Activated T-helper 1 cell treated with anti-CD3 and anti-CD28 coated beads, Interleukin-2, amount 50 U/mL, for 16 hours (primary cell): ENCODE measurements at places on chromosomes 2 and 18.

- no peak for DNase-seq
Observed at GRCh38 chr2:65404988-65405697, 27.3 kb downstream of the SPRED2 start.

DNA sequence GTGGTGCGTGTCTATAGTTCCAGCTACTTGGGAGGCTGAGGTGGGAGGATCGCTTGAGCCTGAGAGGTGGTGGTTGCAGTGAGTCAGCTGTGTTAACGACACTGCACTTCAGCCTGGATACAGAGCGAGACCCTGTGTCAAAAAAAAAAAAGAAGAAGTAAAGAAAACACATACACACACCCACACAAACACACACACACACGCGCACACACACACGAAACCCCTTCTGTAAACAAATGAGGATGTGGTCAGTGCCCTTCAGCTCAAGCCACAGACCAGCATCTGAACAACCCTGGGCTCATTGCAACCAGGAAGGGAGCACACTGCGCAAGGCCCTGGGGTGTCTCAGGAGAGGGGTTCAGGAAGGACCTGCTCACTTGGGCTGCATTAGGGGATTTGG, 47.9 kb upstream of the KCNF1 start:
- no peak for DNase-seq

DNA sequence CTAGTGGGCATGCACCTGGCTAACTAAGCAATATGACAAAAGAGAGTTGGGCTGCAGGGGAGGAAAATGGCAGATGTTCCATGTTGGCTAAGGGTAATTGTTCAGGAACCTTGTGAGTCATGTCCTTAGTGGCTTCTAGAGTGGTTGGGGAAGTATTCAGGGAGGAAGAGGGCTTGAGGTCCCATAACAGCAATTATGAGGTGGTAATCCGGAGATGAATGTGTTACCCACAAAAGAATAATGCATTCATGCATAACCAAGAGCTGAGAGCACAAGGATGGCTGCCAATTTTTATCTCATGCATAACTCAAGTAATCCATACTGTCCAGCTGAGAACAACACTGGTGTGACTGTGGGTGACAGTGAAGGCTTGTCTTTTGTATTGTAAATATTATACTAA, 42.9 kb downstream of the TMEFF2 start:
- no peak for DNase-seq

GRCh38 chr2:222892321-222892720, 31.5 kb downstream of the ACSL3 start:
- DNase-seq = no peak

- DNase-seq = no peak
Observed at GRCh38 chr2:235144291-235144690, 192.5 kb downstream of the SH3BP4 start.

DNA sequence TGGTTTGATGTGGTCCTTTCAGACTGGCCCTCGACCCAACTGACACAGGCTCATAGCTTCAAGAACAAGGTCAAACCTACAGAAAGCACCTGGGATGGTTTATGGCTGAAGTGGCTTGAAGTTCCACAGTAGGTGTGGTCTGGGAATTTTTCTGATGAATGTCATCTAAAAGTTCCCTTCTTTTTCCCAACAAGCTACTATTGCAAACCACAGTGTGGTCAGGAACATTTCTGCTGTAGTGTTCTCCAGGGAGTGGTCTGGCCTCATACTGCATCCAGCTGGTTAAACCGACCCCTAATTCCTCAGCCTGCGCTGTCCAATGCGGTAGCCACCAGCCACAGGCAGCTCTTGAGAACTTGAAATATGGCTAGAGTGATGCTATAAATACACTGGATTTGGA, 92.7 kb downstream of the FAM124B start:
- no peak for DNase-seq

DNA sequence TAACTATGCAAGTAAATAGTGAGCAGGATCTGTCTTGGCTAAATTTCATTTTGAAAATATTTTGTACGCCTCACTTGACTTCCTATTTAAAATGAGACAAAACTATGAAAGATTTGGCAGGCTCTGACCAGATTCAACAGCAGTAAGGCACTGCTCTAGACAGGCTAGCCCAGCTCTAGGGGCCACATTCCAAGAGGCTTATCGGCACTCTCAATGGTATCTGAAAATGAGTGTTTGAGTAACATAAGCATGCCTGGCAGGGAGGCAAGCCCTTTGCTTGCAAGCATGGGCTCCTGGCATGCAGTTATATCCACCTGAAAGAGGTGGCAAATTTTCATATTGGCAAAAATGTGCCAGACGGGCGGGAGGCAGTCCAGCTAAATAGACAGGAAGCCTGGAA, 10.5 kb downstream of the CAPN13 start:
- DNase-seq = no peak
